AG04449 (cell line): ENCODE measurements at places on chromosomes 3 and 15.

- peak; percentile 53 for DNase-seq
Measured at GRCh38 chr15:88375234-88375927, 91.8 kb downstream of the MRPL46 start.

DNA sequence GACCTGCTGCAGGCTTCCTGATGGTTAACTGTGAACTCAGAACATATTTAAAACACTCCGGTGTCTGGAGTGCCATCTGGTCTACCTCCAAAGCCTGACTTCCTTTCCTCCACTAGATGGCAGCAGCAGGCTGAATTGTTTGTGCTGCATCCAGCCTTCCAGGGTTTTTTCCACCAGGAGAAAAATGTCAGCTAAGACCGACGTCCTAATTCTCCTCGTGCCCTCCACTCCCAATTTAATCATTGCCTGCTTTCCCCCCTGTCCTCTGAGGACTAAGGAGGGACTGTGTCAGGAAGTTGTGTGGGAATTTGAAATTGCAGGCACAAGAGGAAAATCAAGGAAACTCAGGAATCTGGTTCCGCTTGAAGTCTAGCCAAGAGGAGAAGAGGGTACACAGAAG, 165.2 kb upstream of the UMPS start:
- no peak for DNase-seq

GRCh38 chr3:124117486-124117885, 125.6 kb upstream of the ROPN1 start:
- DNase-seq, result no peak

DNA sequence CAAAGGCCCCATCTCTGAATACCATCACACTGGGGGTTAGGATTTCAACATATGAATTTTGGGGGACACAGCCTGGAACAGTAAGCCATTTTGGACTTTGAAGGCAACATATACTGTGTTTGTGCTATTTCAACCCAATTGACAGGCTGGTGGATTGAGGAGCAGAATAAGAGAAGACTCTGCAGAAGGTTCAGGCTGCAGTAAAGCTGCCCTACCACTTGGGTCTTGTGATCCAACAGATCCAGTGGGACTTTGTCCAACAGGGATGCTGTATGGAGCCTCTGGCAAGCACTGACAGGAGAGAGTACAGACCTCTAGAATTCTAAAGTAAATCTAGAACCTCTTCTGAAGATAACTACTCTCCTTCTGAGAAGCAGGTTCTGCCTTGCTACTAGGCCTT, 1.1 kb upstream of the BCL2L10 start:
- no peak for DNase-seq

- DNase-seq, result no peak
Measured at GRCh38 chr15:86278586-86278985, 198.9 kb downstream of the AGBL1 start.
